ENCODE measurements at places on chromosomes 5 and 9. TPM values are rescaled to one million over a fixed set of nuclear protein-coding genes. Genes with fewer than 3 reads are reported as not detected.

- no peak for DNase-seq
These were observed 311.9 kb upstream of the TLE4 start for GRCh38 chr9:79259858-79260257.

DNA sequence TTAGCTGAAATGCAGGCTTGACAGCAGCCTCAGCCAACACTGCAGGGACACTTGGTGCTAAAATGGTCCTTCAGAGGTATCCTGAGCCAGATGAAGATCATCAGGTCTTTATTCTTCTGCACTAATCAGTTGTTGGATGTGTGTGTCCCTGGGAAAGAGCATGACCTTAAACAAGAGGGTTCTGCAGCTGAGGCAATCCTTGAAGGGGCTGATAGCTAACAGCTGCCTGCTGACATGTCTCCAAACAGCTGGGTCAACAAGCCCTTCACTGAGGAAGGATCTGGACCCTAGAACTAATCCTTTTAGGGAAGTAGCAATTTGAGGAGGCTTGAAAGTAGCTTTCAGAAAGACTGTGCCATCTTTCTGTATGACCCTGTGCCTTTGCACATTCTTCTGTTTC lies 376.3 kb upstream of the ACTBL2 start:
- DNase-seq: no peak

- no peak for DNase-seq
These were observed 132.4 kb downstream of the TRPM6 start for GRCh38 chr9:74755355-74755754.

DNA sequence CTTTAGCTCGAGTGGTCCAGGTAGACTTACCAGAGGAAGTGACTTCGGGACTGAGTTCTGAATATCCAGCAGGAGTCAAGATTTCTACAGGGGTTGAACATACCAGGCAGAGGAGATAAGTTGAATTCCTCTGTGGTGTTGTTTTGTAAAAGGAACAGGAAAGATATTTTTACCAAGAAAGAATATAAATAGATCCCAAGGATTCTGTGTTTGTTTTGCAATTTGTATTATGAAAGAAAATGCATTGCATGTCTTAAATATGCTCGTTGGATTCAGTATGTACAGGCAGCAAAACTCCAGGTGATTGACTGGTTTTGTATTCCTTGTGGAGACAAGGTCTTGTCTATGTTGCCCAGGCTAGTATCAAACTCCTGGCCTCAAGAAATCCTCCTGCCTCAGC lies 197.8 kb downstream of the FRMD3 start:
- no peak for DNase-seq

DNA sequence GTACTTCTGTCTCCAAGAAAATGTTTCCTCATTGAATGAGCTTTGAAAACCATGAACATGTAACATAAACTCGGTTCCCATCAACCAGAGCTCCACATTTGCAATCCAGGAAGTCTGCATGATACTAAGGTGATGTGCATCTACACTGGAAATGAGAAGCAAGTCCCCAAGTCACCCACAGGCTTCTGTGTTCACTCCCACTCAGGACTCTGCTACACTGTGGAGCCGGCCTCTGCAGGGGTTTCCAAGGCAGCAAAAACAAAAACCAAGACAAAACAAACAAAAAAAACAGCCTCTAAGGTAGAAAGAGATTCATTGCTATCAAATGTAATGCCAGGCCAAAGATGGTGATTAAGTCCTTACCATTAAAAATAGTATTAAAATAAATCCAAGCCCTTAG lies 593.7 kb downstream of the IRX1 start:
- no peak for DNase-seq

DNA sequence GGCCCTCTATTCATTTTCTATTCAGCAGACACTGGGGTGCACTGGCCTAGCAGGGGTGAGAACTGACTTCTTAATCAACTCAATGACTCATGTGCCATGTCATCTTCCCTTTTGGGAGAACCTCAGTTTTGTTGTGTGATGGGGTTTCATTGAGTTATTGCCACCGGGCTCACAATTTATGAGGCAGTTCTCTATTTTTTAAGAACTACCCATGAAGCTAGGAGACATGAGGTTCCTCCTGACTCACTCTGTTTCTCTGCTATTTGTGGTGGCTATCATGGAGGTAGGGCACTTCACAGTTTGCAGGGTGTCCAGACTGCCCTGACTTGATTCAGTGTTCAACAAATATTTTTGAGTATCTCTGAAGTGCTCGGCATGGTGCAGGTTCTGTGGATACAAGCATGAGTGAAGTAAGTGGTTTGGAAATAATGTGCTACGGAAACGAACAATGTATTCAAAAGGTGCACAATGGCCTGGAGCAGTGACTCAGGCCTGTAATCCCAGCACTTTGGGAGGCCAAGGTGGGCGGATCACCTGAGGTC lies 39.3 kb downstream of the SPARC start:
- no peak for DNase-seq

DNA sequence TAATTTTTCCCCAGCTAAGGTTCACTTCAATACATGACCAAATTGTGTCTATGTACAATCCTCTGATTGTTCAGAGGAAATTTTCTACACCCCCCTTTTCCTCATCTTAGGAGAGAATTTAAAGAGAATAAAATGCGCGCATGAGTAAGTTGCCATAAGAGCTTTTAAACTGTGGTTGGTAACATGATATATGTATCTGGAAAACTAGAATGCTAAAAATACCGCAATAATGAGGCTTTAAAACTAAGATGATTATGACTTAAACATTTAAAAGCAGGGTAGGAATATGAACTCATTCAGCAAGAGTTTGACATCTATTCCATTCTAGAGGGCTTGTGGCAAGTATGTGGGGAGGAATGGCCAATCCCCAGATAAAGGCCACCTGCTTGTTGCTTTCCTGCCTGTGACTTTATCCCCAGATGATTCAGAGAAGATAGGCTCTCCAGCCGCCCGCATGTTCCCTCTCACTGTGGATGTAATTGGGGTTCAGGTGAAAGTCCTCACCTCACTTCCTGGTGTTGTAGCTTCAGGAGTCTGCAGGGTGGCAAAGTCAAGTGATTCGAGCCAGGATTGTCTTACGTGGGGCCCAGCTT lies 26.5 kb upstream of the BASP1 start:
- DNase-seq: no peak

DNA sequence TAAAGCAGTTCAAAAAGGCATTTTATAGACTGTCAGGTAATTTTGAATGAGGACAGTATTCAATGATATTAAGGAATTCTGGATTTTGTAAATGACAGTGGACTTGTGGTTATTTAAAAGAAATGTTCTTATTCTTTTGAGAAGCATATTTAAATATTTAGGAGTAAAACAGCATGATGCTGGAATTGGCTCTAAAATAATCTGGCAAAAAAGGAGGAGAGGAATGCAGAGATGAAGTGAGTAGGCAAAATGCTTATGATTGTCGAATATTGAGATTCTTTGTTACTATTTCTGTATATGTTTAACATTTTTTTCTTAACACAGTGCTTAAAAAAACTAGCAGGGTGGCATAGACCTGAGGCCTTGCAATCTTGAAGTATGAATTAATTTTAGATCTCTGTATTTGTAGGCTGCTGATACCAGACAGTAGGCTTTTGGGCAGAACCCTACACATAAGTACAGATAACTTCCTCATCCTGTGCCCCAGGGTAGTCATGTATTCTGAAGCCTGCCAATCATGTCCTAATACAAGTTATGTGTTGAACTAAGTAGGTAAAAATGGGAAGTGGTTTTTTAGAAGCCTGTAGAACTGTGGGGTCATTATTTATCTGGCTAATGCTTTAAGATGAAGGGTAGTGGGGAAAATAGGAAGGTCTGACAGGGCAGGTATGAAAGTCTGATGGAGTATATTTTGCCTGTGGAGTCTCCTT lies 9.4 kb downstream of the CD180 start:
- no peak for DNase-seq

DNA sequence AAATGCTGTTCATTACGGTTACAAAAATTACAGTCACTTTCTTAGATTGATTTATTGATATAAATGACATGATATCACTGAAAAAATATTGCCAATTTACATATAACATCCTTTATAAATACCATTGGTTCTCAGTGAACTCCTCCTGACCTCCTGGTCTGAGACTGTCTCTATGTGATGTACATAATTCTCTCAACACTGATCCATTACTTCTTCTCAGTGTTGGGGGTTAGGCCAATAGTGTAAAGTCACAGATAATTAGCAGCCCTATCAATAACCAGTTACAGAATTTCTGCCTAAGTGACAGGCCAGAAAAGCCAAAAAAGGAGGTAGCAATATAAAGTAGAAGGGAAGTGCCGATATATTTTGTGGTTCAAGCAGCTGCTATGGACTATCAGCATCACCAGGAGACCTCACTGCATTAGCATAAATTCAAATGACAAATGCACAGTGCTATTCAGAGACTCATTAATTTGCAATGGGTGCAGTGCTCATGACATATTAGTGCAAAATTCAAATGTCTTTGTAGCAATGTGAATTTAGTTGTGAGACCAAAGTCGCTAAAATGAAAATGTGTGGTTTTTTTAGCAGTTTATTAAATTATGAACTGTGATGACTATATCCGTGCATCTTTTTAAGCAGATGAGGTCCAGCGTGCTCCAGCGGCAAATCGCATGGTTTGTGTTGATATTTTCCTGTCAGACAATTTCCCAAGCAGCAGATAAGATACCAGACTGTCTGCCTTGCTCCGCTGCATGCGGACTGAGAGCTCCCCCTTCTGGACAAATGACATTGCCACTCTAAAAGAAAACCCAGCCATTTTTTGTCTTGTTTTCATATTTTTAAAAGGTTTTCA lies 144.6 kb downstream of the CETN3 start:
- DNase-seq: peak; percentile 55

- DNase-seq: no peak
These were observed 19.0 kb upstream of the TCOF1 start for GRCh38 chr5:150338546-150338945.

GRCh38 chr9:134376386-134377142 lies 50.3 kb downstream of the RXRA start:
- DNase-seq: peak; percentile 67

DNA sequence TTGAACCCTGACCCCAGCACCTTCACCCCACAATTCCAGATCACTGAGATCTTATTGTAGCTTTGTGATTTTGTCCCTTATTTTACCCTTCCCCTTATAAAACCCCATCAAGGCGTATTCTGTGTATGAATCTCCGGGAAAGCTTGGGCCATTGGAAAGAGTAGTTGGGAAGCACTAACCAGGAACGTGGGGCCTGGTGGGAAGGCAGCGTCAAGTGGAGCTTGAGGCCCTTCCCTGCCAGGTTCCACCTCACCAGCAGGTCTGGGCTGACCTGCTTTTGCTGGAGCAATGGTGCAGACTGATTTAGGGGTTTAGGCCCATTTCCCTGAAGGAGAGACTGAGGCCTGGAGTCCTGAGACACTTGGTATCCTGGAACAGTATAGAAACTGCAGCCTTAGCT lies 9.3 kb downstream of the PHF2 start:
- DNase-seq: no peak

- peak; percentile 74 for DNase-seq
These were observed 69.7 kb downstream of the ARHGAP26 start for GRCh38 chr5:142839711-142840346.

PCDHAC1 gene
- total RNA-seq: 0.13 TPM

PCDHA1 gene
- not detected for total RNA-seq

ITGA1 gene
- total RNA-seq: 23.6 TPM

ACTL7B gene
- not detected for total RNA-seq

HAVCR2 gene
- total RNA-seq: 2.6 TPM

NRG2 gene
- total RNA-seq: 2.1 TPM

C5orf52 gene
- total RNA-seq: not detected

PRDM9 gene
- total RNA-seq: not detected
